ENCODE measurements at places on chromosomes 13 and 19.
A peak's percentile ranks its signal among the peaks of the same experiment; 100 is the strongest.

DNA sequence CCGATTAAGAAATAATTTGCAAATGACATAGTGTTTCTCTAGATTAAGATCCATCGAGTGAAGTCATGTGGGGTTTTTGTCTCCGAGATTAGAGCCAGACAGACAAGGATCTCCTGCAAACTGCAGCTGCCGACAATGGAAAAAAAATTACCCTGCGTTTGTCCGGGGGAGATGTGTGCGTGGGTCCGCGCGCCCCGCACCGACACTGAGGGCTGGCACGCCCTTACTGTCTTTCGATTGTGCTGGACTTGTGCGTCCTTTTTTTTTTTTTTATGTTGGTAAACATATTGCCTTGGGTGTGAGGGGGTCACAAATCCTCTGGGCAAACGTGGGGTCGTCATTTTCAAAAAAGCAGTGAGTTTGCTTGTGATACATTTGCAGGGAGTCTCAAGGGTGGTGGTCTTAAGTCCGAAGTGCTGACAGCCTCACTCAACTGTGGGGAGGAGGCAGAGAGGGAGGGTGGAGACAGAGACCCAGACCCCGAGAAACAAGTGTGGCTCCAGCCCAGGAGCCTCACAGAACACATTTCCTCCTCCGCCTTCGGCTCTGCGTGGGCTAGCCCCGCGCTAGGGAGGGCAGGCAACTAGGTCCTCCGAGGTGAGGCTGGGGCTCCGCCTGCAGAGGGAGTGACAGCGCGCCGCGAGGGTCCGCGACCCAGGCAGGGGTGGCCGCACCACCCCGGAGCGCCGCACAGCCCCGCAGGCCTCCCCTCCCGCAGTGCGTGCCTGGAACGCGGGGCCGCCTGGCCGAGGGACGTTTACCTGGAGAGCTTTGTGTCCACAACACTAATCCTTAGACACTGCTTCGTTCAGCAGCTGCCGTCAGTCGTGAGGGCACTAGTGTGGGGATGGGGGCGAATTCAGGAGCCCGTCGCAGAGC lies 11.7 kb upstream of the SOX1 start:
- DNase-seq, result no peak

DNA sequence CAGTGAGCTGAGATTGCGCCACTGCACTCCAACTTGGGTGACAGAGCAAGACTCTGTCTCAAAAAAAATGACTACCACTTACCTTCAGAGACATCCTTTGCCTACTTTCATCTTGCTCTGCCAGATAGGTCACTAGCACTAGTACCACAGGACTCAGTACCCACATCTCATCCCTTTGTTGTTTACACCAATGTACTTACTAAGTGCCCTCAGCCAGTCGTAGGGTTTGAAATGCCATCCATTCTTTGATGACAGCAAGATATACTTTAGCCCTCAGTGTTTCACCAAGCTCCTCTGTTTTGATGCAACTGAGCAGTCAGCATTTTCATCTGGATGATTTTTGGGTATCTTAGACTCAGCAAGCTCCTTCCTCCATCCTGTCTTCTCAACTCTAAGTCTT lies 6.1 kb downstream of the URAD start:
- DNase-seq, result no peak

DNA sequence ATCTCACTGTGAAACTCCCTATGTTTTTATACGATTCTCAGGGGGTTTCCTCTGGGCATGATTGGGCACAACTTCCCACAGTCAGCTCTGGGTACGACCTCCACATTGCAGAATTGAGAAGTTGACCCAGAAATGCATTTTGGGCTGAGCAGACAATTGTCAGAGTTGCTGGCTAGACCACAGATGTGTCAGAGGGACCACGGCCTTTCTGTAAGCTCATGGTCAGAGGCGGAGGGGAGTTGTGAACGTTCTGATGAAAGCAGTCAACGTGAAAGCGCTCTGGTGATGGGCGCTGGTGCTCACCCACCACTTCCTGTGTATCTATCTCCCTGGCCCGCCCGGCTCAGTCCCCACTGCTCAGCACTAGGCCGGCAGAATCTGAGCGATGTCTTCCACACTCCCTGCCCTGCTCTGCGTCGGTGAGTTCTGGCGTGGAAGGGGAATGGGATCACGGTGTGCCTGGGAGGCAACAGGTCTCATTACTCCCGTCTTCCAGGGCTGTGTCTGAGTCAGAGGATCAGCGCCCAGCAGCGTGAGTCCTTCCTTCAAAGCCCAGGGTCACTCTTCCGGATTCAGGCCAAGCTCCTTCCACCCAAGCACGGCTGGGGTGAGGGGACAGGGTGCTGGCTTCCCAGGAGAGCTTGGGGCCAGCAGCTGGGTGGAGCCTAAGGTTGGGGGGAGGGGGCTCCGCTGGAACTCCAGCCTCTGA lies at the start of gene NCR1:
TSS of gene NCR1 (plus strand) at position 346 of the 709 bp plus-strand sequence. CDS start at position 386, 40 bp downstream.
- DNase-seq, result no peak

DNA sequence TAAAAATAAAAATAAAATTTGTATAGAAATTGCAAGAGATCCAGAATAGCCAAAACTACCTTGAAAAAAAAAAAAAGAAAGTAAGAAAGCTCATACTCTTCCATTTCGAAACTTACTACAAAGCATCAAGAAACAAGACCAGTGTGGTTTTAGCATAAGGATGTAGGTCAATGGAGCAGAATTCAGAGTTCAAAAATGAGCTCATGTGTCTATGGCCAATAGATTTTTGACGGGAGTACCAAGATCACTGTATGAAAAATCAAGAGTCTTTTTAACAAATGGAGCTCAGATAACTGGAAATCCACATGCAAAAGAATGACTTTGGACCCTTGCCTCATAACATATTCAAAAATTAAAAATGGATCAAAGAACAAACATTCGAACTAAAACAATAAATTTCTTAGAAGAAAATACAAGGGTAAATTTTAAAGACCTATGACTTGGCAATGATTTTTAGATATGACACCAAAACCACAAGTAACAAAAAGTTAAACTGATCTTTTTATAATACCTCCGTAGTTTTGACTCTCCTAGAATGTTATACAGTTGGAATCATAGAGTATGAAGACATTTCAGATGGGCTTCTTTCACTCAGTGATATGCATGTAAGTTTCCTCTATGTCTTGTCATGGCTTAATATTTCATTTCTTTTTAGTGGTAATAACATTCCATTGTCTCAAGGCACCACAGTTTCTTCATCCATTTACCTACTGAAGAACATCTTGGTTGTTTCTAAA lies 43.2 kb downstream of the KLF12 start:
- DNase-seq, result no peak

GRCh38 chr19:50669302-50670101 lies 20.3 kb downstream of the C19orf81 start:
- DNase-seq, result peak; percentile 23

DNA sequence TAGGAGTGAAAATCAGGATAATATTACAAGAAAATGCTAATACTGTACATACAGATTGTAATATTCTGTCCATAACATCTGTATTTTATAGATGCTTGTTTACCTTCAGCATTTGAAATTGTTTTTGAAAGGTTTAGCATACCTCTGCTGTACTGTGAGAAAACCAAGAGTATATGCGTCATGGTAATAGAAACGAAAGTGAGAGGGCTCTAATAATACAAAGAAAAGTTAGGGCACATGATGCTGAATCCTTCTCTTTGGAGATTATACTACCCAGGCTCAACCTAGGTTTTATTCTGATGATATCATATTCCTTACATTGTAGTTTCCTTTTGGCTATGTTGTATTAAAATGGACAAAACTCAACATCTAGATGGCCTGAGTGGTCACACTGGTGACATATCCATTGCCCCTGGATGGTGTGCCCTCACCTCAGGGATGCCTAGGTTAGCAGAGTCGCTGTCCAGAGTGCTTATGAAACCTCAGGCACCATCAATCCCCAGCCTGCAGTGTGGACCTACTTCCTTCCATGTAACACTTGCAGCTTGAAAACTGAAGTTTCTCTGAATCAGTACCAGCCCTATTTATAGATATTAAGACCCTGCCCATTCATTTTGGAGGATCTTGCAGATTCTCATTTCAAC lies 253.7 kb downstream of the KCTD12 start:
- DNase-seq, result no peak

- DNase-seq, result no peak
Observed at GRCh38 chr13:42405665-42406390, 133.9 kb downstream of the AKAP11 start.

DNA sequence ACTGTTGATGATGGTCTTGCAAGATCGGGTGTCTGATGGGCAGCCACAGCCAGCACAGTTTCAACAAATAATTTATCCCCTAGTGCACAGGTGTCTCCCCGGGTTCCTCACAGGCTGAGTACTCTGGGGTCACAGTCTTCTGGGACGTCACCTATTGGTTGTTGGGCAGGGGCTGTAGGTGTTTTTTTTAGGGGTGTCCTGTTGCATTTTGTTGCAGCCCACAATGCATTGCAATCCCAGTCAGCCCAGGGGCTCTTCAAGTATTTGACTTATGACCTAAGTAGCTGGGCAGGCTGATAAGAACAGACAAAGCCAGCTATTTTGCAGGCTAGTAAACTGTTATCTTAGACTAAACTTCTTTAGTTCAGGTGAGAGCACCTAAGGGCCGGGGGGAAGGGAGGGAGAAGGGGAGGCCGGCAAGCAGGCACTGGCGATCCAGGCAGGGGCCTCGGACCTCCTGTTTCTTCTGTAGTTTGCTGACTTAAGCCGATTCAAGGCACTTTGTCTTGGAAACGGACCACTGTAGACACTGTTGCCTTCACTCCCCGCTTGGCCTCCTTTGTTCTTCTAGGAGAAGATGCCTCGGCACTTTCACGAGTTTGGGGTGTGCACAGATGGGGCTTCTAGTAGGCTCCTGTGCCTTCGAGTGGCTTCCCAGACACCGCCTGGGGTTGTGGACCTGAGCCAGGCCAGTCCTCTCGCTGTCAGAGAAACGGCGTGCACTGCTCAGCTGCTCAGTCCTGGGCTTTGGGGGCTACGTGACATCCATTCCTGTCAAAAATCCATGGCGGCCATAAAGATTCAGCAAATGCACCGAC lies 33.9 kb upstream of the GRTP1 start:
- no peak for DNase-seq

GRCh38 chr19:33296488-33296971 lies 5.8 kb downstream of the CEBPA start:
- no peak for DNase-seq

DNA sequence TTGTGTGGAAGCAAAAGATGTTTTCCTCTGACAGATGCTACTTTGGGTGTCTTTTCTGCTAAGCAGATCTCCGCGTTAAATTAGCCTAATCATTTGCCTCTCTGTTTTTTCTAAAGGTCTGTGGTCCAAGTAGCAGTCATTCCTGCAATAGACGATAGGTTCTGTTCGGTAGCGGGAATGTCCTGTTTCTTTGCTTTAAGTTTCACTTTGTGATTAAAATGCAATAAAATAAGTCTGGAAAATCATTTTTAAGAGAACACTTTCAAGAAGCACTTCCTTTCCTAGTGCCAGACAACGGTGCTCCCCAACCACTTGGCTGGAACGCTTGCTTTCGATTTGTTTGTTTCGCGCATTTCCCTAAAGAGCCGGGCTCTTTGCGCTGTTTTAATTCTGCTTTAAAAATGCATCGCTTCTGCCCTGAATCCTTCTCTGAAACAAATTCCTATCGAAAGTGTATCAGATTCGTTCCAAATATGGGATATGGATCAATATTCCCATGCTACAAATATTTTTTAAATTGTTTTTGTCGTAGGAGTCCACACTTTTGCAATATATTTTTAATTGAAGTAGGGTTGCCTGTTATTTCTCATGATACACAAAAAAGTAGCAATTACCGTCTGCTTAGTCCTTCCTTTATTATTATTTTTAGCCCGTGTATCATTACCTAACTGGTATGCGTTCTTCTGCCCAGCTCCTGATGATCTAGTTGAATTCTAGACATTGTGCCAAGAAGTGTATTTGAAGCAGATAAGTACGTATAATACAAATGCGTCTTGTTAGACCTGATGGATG lies 14.2 kb downstream of the ZIC2 start:
- DNase-seq, result no peak

GRCh38 chr13:49411353-49411752 lies 32.5 kb downstream of the CAB39L start:
- DNase-seq, result no peak

DNA sequence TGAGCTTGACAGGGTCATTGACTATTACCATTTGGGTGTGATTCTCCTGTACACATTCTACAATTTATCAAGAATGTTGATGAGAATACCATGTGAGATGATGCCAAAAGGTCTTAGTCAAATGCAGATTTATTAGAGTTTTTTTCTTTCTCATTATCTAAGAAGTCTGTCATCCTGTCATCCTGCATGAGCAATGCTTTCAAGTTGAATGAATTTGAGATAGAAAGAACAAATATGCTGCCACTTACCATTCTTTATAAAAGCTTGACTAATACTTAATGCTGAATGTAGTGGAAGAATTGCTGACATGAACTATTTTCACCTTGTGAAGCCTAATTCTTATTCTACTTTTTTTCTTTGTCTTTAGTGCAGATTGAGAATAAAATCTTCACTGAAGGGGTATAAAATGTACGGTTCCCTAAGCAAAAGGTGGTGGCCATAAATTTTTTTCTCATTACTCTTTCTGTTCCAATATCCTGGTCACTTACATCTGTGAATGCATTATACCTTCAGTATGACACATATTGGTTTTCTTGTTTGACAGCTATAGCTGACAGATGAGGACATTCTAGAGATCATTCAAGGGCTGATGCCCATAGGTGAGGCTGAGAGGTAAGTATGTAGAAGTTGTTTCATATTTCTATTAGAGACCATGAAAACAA lies 1434.7 kb downstream of the SLITRK1 start:
- DNase-seq, result no peak

DNA sequence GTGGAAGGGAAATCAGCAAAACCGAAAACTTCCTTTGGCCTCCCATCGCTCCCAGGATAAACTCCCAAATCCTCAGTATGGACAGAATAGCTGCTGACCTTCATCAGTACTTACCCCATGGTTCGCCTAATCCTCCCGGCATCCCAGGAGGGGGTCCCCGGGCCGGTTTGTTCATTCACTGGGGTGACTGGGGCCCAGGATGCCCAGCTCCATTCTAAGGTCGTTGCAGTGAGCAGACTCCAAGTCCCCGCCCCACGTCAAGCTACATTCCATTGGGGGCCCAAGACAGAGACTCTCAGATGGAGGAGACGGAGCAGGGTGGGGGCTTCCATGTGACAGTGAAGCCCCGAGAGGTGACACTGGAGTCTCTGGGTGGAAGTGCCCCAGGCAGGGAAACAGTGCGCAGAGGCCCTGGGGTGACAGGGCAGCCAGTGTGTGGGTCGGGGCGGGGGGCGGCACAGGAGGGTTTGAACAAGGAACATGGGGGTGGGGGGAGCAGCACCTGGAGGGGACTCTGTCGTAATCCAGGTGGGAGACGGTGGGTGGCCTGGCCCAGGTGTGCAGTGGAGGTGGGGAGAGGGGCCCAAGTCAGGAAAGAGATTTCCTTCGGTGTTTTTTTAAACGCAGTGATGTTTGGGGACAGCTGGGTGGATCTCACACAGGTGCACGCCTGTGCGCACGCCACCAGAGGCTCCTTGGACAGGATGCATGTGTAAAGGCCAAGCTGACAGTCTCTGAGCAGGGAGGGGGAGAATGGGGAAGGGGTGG lies 5.1 kb downstream of the SSBP4 start:
- DNase-seq, result no peak

- DNase-seq, result no peak
Observed at GRCh38 chr19:18768046-18768771, 22.9 kb downstream of the COMP start.

GRCh38 chr13:103873725-103874124 lies 807.5 kb upstream of the SLC10A2 start:
- no peak for DNase-seq

GRCh38 chr13:77374786-77375185 lies 47.9 kb upstream of the MYCBP2 start:
- no peak for DNase-seq

- no peak for DNase-seq
Observed at GRCh38 chr13:75393839-75394520, 88.0 kb downstream of the TBC1D4 start.

GRCh38 chr13:96025283-96025682 lies 27.9 kb downstream of the UGGT2 start:
- no peak for DNase-seq

Measured in stimulated activated CD8-positive, alpha-beta memory T cell treated with anti-CD3 and anti-CD28 coated beads, Interleukin-7, amount 100 ng/mL, for 1 hour (primary cell).